ENCODE measurements at places on chromosomes 1 and 21.

- DNase-seq, result no peak
Measured at GRCh38 chr1:236287757-236288619, 6.2 kb upstream of the ERO1B start.

GRCh38 chr21:15875286-15875685 lies 145.5 kb downstream of the USP25 start:
- DNase-seq, result no peak

- DNase-seq, result no peak
Measured at GRCh38 chr1:226950316-226950715, 10.2 kb downstream of the COQ8A start.

- no peak for DNase-seq
Measured at GRCh38 chr21:42107177-42107880, 36.2 kb downstream of the UMODL1 start.

DNA sequence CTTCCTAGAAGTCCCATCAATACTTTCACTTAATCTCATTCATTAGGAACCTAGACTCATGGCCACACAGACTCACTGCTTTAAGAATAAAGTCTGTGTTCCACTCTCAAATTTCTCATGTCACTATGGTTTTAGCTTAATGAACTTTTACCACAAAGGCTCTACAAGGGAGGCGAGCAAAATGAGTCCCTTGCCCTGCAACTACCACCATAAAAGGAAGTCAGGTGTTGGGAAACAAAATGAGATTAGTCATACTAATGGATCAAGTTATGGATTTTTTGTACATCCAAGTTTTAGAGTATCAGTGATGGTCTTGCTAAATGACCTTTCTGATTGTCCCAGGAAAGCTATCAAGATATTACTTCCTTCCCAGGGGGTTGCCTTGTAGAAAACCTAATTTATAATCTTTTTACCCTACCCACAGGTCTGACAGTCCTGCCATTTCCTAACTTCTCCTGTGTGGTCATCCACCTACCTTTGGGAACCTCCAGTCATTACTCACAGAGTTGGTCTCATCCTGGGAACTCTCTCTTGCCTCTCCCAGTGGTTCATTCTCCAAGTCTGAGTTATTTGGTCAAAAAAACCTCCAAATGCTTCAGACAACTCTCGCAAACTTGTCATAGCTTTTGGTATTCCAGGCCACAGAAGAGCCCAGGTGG lies 51.8 kb upstream of the SLC16A1 start:
- no peak for DNase-seq

DNA sequence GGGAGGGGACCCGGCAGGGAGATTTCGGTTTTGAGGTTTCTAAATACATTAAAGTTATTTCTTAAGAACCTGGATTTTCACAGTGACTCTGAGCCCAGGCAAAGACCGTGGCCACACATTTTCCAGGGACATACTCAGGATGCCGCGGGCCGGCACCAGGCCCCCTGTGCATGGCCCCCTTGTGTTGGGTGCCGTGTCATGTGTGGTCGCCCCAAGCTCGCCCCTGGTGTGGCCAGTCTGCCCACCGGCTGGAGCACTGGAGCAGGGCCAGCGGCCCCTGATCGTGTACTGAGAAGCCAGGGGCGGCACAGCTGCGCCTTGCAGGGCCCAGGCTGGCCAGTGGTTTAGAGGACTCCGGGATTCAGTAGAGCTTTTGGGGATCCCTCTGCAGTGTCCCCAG lies 26.6 kb downstream of the ARHGEF16 start:
- DNase-seq, result no peak

- DNase-seq, result no peak
Measured at GRCh38 chr1:9293241-9293532, 493 bp downstream of the SPSB1 start.

DNA sequence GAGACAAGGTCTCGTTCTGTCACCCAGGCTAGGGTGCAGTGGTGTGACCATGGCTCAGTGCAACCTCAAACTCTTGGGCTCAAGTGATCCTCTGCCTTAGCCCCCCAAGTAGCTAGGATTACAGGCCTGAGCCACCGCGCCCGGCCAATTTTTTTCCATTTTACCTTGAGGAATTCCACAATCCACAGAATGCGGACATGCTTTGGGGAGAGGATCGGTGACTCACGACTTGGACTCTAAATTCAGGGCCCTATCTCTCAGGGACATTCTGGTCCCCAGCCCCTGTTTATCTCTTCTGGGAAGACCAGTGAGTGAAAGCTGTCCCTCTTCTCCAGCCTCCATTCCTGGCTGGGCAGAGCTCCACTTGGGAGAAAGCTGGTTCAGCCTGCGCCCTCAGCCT lies 5.2 kb downstream of the PADI1 start:
- no peak for DNase-seq

DNA sequence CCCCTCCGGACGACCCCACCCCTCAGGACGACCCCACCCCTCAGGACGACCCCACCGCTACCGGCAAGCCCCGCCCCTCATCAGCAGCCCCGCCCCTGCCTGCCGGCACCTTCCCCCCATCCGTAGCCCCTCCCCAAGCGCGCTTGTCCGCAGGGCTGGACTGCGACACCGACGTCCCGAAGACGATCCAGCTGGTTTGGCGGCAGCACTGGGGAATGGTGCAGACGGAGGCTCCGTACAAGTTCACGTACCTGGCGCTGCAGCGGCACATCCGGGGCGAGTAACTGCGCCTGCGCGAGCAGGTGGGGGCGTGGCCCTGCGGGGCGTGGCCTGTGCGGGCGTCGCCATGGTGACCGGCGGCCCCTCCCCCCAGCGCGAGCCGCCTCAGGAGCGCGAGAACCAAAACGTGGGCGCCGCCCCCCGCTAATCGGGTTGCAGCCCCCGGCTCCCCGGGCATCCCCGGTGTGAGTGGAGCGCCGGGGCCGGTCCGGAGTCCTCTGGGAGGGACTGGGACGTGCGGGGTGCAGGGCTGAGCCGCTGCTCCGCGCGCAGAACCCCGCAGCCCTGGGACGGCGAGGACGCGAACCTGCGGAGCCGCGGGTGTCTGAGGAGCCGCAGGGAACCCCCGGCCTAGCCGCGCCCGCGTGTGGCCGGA lies 4.9 kb downstream of the RNF223 start:
- peak; percentile 62 for DNase-seq

DNA sequence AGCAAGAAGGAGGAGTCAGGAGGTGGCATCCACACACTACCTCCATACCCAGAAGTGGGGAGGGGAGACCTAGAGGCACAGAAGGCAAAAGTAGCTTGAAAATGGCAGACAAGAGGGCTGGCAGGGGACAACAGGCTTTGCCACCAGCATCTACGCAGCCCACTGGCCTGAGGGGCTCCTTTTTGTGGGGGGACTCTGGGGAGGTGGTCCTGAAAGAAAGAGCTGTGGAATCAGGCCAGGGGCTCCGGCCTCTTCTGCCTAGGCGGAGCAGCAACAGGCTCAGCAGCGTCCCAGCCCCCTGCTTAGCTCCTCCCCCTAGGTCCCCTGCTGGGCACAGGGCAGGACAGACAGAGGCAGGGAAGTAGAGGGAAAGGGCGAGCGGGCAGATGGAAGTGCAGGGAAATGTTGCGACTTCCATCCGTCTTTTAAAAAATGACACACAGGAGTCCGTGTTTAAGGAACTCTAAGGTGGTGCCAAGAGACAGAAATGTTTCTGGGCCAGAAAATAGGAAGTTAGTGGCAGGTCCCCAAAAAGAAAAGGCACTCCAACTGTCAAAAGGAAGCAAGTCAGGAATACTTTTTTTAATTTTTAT lies 10.0 kb upstream of the LEFTY2 start:
- peak; percentile 24 for DNase-seq

GRCh38 chr1:67733681-67734322 lies 48.8 kb downstream of the GADD45A start:
- no peak for DNase-seq

- no peak for DNase-seq
Measured at GRCh38 chr1:34009340-34009985, 145.6 kb downstream of the HMGB4 start.

- DNase-seq, result no peak
Measured at GRCh38 chr1:41805771-41806471, 112.8 kb downstream of the HIVEP3 start.

DNA sequence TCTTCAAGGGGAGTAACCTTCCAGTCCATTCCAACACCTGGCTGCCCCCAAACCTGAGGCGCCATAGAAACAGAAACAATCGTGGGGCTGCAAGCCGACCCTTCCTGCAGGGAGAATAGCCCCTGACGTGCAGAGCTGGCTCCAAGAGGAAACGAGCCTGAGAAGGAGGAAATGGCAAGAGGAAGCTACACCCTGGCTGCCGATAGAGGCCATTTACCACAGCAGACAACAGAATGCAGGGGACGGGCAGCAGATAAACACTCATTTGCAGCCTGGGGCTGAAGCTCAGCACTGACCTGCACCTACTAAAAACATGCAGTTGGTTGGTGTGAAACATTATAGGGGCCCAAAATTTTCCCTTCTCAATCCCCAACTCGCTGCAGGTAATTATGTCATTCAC lies 8.7 kb upstream of the TDRD10 start:
- peak; percentile 75 for DNase-seq

DNA sequence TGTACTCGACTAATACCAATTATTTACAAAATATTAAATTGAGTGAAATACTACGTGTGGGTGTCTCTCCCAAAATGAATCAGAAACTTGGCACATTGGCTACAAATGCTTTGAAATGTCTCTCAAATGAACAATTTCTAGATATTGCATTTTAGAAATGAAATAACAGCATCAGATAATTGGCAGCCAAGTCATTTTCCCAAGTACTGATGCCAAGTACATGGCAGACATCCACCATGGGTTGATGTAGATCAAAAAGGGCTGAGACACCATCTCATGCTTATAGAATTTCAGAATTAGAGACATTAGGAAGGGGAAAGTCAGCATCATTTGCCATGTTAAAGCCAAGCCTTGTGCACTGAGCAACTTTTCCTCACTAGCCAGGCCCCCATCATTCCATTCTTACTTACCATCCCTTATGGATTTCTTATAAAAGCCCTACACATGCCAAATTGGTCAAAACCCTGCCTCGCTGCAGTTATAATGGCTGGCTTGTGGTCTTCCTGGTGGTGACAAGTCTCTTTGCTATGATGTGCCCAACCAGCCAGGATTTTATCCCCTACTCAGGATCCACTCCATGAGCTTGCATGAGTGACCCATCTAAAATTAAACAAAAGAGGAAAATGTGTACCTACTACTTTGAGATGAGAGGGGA lies 73.1 kb downstream of the GREM2 start:
- no peak for DNase-seq

DNA sequence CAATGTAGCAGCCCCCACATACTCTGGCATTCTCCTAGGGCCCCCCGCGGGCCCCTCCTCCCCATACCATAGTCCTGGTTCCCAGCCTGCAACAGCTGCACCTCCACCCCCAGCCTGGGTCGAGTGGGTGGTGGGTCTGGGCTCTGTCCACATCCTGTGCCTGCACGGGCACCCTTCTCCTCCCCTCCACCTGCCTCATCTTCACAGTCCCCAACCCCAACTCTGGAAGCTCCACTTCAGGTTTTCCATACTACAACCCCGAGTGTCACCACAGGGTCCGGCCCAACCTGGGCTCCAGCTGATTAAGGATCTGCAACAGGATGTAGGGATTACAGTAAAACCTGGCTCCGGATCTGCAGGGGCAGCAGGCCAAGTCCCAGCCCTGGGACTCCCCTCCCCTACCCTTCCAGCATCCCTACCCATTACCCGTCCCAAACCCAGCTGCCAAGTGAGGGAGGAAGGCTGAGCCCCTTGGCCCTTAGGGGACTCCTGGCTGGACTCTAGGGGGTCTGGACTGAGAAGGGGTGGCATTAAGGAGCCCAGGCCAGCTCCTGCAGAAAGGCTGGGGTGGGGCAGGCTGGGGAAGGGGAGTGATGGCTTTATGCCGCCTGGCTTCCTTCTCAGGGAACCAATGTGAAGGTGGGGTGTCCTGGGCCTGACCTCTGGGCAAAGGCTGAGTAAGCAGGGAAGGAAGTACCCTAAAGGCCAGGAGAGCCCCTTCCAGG lies 116.8 kb downstream of the CASZ1 start:
- DNase-seq, result no peak

DNA sequence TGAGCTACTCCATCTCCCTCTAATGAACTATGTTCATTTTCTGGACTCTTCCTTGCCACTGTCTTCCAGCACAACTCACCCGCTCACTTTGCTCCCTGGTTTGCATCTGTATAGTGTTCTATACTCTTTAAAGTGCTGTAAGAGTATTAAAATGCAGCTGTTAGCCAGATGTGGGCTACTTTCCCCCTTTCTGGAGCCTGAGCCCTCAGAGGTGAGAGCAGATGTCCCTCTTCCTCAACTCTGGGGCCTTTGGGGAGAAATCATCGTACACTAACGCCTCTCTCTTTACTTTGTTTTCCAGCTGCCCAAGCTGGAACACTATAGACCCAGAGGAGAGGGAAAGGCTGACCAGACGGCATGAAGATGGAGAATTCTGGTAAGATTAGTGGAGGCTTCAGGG lies 39.4 kb downstream of the CAPN2 start:
- DNase-seq, result no peak

DNA sequence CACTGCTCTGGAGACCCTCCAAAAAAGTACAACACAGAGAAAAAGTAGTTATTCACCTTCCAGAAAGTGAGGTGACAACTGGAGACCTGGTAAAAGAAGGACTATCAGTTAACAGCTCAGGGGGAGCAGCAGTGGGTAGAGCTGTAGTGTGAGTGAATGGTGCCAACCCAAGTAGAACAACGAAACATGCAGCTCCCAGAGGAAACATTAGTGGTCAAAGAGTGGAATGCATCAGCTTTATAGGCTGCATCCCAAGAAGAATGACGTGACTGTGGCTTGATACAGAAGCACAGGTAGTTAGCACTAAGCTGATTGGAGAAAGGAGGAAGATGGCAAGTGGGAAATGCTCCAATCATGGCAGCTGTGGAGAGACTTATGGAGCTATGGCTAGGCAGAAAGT lies 275.7 kb upstream of the CAMK1G start:
- no peak for DNase-seq

GRCh38 chr1:63683759-63684158 lies 90.1 kb upstream of the ROR1 start:
- no peak for DNase-seq

- peak; percentile 7 for DNase-seq
Measured at GRCh38 chr21:46621457-46622182, 13.9 kb upstream of the PRMT2 start.

- DNase-seq, result no peak
Measured at GRCh38 chr1:215863796-215864195, 296.7 kb downstream of the KCTD3 start.

DNA sequence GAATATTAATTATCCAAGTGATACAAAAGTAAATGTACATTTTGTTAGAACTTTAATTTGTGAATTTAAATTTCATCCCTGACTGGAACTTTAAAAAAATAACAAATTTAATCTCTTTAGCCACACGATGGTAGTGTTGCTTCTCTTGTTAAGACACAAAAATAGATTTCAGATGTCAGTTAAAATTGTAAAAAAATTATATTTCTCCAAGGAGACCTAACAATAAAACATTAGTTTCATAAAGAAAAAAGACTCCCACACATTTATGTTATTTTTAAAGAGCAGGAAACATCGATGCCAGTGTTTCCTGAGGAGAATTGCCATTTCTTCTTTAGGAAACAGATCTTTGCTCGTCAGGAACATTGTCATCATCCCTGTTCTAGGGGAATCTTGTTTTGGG lies 74.0 kb upstream of the DEPDC1 start:
- no peak for DNase-seq

DNA sequence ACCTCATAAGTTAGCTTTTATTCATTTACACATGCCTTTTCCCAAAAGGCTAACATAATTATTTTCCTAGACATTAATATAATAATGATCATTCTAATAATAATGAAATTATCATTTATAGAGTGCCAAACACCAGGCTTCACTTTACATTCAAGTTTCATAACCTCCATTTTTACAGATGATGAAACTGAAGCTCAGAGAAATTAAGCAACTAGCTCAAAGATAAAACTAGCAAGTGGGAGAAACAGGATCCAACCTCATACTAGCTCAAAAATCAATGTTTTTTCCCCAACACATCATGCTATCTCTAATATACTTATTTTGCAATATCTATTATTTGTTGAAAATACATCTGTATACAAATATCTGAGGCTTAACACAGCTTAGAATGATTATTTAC lies 14.0 kb downstream of the LPGAT1 start:
- peak; percentile 34 for DNase-seq
